T-helper 2 cell treated with Interferon-gamma antibody and Interleukin-4, amounts not matched to agents 100 ng/mL and 5 ng/mL, for 36 hours (primary cell): ENCODE measurements at places on chromosomes 6 and 20. TPM values are rescaled to one million over a fixed set of nuclear protein-coding genes. Genes with fewer than 3 reads are reported as not detected.

KHDC1L gene
- total RNA-seq = 0.32 TPM in 1 of 2 replicates, not detected in the other

COX4I2 gene
- total RNA-seq = not detected in 2 replicates

CALHM5 gene
- not detected in 2 replicates for total RNA-seq

TMEM244 gene
- total RNA-seq = not detected in 2 replicates

PKHD1 gene
- not detected in 2 replicates for total RNA-seq

PDYN gene
- not detected in 2 replicates for total RNA-seq

TRPC4AP gene
- total RNA-seq = 50.3 and 50.6 TPM in 2 replicates

ECT2L gene
- total RNA-seq = not detected in 2 replicates

TXLNB gene
- total RNA-seq = 0.36 and 0.55 TPM in 2 replicates

NAPB gene
- 11.9 and 12.2 TPM in 2 replicates for total RNA-seq

EGFL8 gene
- total RNA-seq = 7.0 and 8.7 TPM in 2 replicates

FAM110A gene
- total RNA-seq = 19.1 and 19.4 TPM in 2 replicates

CRIP3 gene
- total RNA-seq = 0.23 and 0.34 TPM in 2 replicates
